Endothelial cell of umbilical vein (primary cell): ENCODE measurements at places on chromosomes 11 and 22. TPM values are rescaled to one million over a fixed set of nuclear protein-coding genes. Genes with fewer than 3 reads are reported as not detected.
A peak's percentile ranks its signal among the peaks of the same experiment; 100 is the strongest.

Gene C22orf39
- total RNA-seq = 25.0 and 26.1 TPM in 2 replicates

Gene SCGB1C1
- total RNA-seq = not detected in 2 replicates

Gene TBCEL
- total RNA-seq = 19.5 and 19.7 TPM in 2 replicates

Gene NEFH
- 0.09 and 1.5 TPM in 2 replicates for total RNA-seq

Gene CARD18
- total RNA-seq = not detected in 2 replicates

Gene AIFM3
- not detected in 2 replicates for total RNA-seq

Gene NAV2
- 45.8 and 68.0 TPM in 2 replicates for total RNA-seq

DNA sequence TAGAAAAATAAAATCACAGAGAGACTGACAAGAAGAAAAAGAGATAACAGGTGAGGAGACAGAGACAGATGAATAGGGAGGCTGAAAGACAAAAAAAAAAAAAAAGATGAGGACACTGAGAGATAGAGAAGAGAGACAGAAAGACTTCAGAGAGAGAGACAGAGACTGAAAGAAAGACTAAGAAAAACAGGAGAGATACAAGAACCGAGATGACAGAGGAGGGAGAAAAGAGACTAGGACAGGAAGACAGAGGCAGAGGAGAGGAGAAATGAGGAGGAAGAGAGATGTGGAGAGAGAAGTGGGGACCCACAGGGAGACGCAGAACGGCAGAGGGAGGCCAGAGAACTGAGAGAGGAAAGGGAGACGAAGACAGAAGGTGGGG, 771 bp downstream of the GPR83 start:
- no peak for DNase-seq

DNA sequence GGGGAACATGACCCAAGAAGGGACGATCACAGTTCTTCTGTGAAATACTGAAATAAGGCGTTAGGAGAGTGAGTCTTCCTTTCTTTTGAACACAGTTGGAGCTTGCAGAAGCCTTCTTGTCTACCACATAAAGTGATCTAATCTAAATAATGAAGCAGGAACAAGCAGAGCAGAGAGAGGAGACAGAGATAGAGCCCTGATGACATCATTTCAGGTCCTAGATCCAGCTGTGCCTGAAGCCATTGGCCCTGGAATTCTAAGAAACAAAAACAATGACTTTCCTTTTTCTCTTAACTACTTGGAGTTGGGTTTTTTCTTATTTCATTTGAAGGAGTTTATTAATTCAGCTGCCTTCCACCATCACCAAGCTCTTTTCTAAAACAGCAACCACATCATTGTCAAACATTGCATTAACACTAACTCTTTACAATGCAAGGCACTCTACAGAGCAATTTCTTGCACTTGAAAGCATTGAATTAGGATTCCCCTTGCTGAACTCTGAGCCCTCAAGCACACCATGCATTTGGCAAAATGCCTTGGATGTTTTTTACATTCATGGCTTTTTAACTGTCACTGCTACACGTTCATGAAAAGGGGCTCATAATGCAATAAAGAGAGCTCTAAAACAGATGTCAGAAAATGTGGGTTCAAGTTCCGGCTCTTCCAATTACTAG, 117.2 kb upstream of the TIMP3 start:
- no peak for DNase-seq

DNA sequence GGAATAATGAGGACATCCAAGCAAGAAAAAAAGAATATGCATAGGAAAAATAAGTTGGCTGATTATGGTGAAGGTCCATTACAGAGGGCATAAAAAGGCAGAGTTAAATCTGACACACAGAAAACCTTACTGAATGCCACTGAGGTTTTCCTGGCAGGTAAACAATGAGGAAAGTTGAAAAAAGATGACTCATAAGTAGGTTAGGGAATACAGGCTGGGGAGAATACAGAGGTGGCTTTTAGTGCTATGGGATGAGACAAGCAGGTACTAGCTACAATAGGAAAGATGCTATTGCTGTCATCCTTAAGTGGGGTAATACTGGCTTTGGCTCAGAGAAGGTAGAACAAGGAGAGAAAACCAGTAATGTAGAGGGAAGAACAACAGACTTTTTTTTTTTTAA, 44.7 kb downstream of the CSTF3 start:
- no peak for DNase-seq

DNA sequence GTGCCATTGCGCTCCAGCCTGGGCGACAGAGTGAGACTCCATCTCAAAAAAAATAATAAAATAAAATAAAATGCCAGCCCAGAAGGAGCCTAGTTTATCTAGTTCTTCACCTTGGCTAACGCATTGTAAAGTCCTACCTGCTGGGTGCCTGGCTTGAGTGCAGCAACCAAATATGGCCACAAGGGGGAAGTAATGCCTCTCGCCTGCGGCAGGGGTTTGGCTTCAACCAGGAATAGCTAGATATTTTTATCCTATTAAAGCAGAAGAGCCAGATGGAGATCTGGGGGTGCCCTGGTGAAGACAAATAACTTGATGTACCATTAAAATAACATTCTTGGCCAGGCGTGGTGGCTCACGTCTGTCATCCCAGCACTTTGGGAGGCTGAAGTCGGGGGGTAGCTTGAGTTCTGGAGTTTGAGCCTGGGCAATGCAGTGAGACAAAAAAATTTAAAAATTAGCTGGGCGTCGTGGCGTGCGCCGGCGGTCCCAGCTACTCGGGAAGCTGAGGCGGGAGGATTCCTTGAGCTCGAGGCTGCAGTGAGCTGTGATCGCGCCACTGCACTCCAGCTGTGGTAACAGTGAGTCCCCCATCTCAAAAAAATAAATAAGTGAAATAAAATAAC, 20.6 kb upstream of the PLEKHB1 start:
- peak; percentile 74 for DNase-seq

GRCh38 chr11:12862696-12863469, 146.2 kb upstream of the RASSF10 start:
- DNase-seq = peak; percentile 64

DNA sequence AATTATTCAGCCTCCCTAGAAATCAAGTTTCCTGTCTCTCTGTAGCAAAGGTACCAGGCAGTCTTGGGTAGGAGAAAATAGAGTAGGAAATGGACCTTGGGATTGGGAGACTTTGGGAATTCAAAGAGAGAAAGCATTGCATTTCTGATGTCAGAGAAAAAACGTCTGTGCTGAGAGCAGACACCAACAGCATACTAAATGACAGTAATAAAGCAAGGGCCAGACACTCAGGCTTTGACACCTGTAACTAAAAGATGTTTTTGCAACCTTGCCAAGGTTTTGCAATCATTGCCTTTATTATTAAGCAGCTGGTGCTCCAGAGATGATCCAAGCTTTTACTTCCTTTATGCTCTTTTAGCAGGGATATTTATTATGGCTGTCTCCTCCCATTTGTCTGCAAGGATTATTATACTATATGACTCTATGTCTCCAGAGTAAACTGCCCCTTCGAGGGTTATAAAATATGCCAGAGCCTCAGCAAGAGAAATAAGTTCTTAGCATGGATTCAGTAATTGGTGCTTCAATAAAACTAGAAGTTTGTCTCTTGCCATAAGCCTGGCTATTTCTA, 85.2 kb upstream of the GRAMD1B start:
- no peak for DNase-seq

GRCh38 chr22:36432592-36433317, 45.0 kb upstream of the MYH9 start:
- DNase-seq = no peak

DNA sequence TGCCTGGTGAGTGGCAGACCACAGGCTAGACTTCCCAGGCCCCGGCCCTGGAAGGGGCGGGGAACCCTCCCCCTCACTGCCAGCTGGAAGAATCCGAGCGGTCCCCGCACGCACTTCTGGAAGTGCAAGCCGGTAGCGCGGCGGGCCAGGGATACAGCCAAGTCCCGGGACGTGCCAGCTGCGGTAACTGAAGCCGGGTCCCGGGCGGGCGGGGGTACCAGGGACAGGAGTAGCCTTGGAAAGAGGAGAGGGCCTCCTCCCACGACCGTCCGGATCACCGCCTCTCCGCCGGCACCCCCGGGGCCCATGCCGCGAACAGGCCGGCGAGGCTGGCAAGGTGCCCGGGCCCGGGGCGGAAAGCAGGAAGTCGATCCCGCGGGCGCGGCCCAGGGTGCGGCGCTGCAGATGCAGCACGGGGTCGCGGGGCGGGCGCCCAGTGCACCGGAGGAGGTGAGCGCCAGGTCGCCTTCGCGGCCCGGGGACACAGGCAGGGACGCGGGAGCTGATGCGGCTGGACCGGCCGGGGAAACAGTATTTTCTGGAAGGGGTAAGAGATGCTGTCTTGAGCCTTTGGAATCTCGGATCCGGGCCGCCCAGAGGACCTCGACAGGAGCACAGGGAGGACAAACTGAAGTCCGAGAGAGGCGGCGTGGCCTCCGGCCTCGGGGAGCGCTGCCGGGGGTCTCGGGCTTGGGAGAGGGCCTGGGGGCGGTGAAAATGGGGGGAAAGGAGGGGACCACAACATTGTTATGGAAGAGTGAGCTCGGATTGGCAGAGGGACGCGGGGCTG, 783 bp upstream of the SLC35C1 start:
- DNase-seq = peak; percentile 42

GRCh38 chr22:41919357-41920224, 4.7 kb upstream of the SHISA8 start:
- DNase-seq = no peak

DNA sequence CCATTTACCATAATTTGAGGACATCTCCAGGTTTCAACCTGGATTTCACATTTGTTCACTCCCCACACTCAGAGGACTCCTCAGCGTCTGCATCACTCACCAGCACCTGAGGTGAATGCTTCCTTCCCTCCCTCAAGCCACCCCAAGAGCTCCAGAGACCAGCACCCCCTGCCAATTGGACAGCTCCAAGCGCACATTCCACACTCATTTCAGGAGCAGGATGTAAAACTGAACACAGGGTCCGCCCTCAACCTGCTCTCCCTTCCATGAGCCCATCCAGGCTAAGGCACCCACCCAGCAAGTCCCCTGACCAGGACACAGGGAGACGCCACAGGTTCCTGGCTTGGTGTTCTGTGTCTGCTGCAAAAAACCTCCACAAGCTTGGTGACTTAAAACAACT, 3.9 kb downstream of the SCGB1D1 start:
- no peak for DNase-seq

GRCh38 chr11:100525635-100526034, 161.5 kb upstream of the ARHGAP42 start:
- DNase-seq = no peak

DNA sequence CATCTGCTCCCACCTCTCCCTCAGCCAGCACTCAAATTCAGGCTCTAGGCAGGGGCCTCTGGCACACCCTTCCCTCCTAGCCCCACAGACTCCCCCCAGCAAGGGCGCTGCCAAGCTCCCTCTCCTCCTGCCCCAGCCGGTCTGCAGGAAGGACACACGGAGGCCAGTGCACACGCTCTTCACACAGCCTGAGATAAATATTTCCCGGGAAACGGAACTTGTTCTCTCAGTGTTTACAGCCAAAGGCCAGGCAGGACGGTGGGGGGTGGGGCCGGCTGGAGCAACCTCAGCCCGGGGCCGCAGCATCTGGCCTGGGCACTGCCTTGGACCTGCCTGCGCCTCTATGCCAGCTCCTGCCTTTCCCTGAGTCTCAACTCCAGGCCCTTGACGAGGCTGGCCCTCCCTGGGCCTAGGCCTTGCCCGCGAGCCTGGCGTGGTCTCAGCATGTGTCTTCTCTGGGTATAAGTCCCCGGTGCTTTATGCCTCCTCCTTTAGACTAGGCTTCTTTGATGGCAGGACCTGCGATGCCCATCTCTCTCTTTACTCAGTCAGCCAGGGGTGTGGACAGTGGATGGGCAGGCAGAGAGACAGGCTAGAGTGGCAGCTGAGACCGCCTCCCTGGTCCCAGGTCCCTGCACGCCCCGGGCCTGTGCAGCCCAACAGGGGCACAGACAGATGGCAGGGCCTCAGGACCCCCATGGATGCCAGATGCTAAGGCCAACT, 48.4 kb downstream of the PDE2A start:
- peak; percentile 85 for DNase-seq

- DNase-seq = no peak
Observed at GRCh38 chr11:117978991-117979390, 7.2 kb upstream of the IL10RA start.

DNA sequence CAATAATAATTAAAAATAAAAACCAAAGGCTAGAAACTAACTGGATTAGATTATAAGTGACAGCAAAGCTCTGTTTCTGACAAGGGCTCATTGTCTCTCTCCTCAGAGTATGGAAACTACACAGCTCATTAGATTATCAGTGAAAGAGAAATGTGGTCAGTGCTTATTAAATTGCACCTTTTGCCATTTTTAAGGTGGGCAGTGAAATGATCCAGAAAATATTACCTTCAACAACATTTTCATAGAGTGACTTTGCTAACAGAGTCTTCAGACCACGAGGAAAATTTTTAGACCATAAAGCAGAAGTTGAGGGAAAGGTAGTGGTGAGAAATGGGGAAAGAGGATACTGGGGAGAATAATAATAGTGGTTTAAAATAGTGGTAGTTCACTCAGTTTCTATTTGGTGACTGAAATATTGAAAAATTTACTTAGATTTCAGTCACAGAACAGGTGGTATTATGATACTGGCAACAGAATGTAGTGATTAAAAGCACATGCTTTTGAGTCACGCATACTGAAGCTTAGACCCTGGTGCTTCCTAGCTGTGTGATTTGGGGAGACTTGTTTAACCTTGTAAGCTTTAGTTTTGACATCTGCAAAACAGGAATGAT, 684.0 kb upstream of the CCDC90B start:
- DNase-seq = no peak

DNA sequence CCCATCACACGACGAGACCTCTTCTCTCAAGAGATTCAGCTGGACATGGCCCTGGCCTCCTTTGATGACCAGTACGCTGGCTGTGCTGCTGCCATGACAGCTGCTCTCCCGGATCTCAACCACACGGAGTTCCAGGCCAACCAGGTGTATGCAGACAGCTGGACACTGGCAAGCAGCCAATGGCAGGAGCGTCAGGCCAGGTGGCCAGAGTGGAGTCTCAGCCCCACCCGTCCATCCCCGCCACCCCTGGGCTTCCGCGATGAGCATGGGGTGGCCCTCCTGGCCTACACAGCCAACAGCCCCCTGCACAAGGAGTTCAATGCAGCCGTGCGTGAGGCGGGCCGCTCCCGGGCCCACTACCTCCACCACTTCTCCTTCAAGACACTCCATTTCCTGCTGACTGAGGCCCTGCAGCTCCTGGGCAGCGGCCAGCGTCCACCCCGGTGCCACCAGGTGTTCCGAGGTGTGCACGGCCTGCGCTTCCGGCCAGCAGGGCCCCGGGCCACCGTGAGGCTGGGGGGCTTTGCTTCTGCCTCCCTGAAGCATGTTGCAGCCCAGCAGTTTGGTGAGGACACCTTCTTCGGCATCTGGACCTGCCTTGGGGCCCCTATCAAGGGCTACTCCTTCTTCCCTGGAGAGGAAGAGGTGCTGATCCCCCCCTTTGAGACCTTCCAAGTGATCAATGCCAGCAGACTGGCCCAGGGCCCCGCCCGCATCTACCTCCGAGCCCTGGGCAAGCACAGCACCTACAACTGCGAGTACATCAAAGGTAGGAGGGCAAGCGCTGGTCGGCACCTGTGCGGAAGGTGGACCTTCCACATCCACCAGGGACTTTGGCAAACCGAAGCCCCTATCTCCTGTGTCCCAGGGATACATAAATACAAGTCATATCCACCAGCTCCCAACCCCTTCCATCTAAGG, 11.3 kb downstream of the CHRNA10 start:
- no peak for DNase-seq

DNA sequence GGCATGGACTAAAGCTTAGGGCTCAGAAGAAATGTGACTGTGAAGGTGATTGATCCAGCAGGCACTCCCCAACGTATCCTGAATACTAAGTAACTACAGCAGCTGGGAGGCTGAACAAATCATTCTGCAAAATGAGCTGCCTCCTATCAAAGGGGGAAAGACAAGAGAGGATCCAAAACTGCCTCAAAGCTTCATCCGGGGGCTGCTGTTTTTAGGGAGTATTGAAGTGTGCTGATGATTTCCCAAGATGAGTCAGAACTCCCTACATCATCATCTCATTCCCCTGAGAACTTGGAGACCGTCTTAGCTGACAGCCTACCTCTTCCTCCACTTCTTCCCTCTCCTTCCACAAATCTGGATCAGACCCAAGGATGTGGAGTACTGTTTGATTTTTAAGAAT, 108.4 kb upstream of the GRAMD1B start:
- DNase-seq = no peak
